ENCODE measurements at places on chromosomes 3 and 15.

GRCh38 chr15:41795996-41796856 is 21.9 kb downstream of the MAPKBP1 start:
- no peak for DNase-seq

- no peak for DNase-seq
These were observed 44.7 kb downstream of the RARB start for GRCh38 chr3:25472731-25473130.

- DNase-seq, result no peak
These were observed 30.2 kb downstream of the ARID3B start for GRCh38 chr15:74571191-74571590.

DNA sequence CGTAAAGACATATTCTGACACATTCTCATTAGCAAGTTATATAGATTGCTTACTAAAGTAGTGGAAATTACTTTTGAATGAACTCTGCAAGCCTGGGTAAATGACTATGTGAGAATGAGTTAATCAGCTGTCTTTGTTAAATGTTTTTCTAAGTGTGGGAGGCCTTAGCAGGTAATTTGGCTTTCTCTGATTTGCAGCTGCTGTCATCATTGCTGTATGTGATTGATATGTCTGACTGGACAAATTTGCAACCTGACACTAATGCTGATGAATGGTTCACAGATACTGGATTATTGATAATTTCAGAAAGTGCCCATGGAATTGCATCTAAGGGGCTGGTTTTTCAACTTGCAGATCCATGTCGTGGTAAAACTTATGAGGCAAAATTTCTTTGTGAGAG is 372.2 kb upstream of the SGO1 start:
- no peak for DNase-seq

- DNase-seq, result no peak
These were observed 87.7 kb downstream of the MEGF11 start for GRCh38 chr15:66165856-66166255.

DNA sequence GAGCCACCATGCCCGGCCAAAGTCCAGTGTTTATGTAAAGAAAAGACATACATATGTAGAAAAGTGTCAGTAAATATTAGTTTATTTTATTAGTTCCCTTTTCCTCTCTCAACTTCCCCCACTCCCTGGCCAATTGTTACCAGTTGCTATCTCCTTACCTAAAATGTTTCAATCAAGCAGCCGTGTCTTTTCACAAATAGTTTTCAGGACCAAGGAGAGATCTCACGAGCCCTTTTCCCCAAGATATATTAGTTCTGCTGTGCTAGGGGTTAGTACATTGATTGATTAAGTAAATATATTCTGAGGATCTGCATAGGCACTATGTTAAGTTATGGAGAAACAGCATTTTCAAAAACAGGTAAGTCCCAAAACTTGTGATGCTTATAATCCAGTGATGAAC is 87.4 kb downstream of the ZIC4 start:
- no peak for DNase-seq

GRCh38 chr3:128864351-128864811 is 15.0 kb upstream of the ACAD9 start:
- no peak for DNase-seq
